GM19239 (cell line): ENCODE measurements at places on chromosomes 13 and 19.

DNA sequence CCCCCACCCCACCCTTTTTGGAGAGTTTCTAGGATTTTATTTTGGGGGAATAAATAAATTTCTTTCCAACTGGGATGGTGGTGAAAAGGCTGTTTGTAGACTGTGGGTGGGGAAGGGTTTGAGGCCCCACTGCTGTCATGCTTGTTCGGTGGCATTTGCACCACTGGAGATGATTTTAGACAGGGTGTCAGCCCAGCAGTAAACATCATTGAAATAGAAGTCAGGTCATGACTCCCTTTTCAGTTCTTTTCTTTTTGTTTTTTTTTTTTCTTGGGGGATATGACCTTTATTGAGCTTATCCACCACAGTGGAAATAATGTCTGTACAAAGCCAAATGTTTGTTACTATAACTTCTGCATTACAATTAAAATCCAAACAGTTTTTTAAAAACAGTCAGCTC, 14.1 kb downstream of the UBAC2 start:
- DNase-seq = no peak

DNA sequence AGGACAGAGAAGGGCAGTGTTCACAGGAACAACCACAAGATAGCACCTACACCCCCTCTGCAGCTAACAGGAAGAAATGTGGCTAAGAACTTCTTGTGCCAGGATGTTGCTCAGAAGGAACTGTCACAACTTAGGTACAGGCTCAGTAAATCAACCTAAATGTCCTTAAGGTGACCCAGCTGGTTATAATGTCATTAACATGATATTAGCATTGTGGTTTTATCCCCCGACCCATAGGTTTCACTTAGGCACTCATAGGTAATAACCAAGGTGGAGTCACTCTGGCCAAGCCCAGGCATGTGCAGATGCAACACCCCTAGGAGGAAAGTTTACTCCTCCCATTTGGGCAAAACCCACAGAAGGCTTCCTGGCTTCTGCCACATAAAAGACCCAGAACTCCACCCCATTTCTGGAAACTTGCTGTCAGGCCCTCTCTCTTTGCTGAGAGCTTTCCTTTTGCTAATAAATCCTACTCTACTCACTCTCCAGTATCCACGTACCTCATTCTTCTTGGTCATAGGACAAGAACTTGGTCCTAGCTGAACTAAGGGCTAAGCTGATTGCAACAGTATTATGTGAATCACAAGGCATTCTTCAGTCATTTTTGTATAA, 951.3 kb downstream of the SLITRK5 start:
- DNase-seq = no peak

GRCh38 chr13:69912630-69913029, 195.0 kb upstream of the ATXN8OS start:
- DNase-seq = no peak

GRCh38 chr19:1527650-1528309, 3.9 kb downstream of the PLK5 start:
- DNase-seq = no peak

DNA sequence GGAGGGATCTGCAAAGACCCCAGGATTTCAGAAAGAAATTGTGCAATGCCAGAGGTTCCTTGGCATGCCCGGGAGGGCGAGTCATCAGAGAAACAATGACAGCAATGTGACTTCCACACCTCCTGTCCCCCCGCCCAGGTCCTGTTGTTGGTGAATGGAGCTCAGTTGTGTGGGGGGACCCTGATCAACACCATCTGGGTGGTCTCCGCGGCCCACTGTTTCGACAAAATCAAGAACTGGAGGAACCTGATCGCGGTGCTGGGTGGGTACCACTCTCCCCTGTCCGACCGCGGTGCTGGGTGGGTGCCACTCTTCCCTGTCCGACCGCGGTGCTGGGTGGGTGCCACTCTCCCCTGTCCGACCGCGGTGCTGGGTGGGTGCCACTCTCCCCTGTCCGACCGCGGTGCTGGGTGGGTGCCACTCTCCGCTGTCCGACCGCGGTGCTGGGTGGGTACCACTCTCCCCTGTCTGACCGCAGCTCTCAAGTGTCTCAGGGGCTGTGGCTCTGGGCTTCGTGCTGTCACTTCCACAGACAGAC, 5.2 kb upstream of the F10 start:
- no peak for DNase-seq

DNA sequence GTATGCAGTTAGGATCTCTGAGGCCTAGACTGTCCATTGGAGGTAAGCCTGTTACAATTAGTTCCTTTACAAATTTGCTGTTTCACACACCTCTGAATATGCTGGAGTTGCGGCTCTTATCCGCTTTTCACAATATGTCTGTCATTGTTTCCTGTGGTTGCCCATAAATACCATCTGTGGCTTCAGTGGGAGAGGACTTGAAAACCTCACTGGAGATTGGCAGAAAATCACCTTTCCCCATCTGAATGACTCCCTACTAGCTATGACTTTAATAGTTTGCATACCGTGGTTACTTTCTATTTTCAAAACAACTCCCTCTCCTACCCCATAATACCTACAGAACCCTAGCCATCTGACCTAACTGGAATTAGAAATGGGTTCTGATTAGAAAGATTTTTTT, 454.3 kb downstream of the PCDH17 start:
- DNase-seq = no peak
